ENCODE measurements at places on chromosomes 12 and 14.

- DNase-seq = peak; percentile 78
Observed at GRCh38 chr12:46269429-46270241, 792 bp upstream of the SLC38A1 start.

DNA sequence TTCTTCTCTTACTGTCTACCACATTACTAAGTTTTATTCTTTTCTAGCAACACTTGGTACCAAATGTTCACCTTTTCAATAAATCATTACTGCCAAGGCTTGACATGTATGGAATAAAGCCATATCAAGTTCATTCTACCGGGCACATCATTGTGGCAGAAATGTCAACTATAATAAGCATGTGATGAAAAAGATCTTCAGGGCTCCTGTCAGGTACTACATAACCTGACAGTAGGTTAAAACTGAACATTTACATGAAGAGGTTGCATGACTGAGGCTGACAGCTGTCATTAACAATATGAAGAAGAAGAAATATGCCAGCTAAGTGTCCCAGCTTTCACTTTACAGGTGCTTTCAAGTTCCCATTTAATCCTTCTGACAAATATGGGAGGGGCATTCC lies 178.9 kb downstream of the KCNH5 start:
- no peak for DNase-seq

DNA sequence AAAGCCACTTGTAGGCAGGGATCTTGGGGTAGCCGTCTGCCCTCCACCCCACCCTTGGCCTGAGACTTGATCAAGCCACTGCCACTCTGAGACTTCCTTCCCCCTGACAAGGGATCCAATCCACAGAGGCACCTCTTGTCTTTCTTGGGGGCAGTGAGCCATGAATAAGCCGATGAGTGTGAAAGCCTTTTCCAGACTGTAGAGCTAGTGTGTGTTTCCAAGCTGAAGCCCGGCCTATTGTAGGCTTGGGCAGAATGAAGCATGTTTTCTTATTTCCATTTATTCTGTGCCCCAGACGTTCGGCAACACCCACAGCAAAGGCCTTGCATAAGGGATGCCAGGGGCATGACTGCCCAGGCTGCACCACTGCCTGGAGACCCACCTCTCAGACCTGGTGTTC lies 991.6 kb downstream of the BCL11B start:
- DNase-seq = no peak

DNA sequence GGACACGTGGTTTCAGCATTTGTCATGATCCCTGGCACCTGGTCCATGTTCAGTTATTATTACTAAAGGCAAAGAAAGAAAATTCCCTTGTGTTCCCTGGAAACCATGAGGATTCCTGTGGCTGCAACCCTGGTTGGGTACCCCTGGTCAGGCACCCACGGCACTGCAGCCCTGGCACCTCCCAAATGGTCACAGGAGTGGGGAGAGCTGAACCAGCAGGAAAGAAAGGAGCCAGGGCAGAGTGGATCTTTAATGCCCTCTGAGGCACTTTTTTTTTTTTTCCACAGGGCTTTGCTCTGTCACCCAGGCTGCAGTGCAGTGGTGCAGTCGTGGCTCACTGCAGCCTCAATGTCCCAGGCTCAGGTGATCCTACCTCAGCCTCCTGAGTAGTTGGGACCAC lies 17.5 kb downstream of the CINP start:
- no peak for DNase-seq

DNA sequence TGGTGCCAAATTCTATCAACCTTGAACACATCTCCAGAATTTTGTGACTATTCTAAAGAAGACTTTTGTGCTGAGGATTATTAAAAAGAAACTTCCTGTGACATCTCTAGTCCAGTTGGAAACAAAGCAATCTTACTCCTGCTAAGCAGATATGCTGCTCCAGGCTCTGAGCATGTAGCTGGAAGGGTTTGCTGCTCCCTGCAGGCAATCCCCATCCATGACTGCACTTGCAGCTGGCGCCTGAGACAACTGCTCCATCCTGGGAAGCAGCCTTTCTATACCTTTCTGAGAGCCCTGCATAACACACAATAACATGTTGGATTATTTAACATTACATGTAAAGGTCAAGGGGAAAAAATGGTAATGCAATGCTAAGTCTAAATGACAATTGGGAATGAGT lies 105.1 kb downstream of the NDUFA12 start:
- no peak for DNase-seq

GRCh38 chr14:94383777-94384176 lies 4.6 kb downstream of the SERPINA1 start:
- no peak for DNase-seq

- DNase-seq = no peak
Observed at GRCh38 chr14:86712176-86712575, 1182.2 kb downstream of the FLRT2 start.

GRCh38 chr12:10305411-10305810 lies 2.3 kb upstream of the KLRD1 start:
- no peak for DNase-seq

DNA sequence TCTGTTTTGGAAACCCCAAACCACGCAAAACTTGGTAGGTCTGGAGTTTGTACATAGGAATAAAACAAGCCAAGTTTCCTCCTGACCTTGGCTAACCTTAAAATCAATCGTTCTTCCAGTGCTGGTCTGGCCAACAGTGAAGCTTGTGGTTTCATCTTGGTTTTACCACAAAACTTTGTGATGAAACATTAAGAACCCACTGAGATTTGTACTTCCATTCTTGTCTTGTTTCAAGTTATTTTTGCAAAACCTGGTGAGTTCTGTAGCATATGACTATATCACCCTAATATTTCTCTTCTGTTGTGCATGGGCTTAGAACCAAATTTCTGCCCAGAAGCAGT lies 26.4 kb downstream of the SIX1 start:
- no peak for DNase-seq

GRCh38 chr14:28762303-28762954 lies 4.2 kb upstream of the FOXG1 start:
- DNase-seq = no peak

DNA sequence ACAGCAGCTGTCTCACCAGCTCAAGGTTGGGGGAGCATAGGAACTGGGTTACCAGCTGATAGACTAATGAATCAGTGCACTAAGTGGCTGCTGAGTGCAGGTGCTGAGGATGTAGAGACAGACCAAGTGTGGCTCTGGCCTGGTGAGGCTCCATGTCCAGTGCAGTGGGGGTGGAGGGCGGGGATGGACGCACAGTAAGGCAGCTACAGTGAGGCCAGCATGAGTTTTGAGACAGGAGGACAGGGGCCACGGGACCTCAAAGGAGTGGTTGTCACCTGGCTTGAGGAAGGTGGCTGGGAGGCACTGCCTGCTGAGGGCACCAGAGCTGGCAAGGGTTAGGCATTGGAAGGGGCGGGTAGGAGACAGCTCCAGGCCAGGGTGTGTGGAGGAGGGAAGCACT lies 37.0 kb downstream of the SYNE3 start:
- no peak for DNase-seq

DNA sequence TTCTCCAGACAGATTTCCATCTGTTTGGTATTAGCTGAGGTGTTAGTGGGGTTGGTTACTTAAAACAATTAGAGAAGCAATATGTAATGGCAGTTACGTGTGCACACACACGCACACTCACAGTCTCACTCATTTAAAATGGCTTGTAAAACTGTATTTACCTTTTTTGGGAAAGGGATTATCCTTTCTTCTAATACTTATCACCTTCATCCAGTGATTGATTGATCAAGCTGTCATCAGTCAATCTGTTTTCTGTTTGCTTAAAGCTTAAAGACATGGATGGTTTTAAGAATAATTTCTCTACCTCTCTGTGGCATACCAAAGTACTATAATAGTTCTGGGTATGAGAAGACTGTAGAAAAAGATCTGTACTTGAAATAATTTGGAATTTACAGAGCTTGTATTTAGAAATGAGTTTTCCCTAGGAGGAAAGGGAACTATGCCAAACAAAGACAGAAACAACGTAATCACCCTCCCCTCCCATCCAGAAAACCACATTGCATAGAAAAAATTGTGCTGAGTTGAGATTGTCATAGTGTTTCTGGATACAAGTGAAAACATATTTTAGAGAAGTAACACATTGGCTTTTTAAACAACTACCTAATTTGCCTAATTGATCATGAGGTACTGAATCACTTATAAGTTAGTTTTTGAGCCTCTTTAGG lies 455.8 kb downstream of the PCNX1 start:
- DNase-seq = no peak

GRCh38 chr12:27673101-27673718 lies 23.0 kb upstream of the REP15 start:
- DNase-seq = no peak

DNA sequence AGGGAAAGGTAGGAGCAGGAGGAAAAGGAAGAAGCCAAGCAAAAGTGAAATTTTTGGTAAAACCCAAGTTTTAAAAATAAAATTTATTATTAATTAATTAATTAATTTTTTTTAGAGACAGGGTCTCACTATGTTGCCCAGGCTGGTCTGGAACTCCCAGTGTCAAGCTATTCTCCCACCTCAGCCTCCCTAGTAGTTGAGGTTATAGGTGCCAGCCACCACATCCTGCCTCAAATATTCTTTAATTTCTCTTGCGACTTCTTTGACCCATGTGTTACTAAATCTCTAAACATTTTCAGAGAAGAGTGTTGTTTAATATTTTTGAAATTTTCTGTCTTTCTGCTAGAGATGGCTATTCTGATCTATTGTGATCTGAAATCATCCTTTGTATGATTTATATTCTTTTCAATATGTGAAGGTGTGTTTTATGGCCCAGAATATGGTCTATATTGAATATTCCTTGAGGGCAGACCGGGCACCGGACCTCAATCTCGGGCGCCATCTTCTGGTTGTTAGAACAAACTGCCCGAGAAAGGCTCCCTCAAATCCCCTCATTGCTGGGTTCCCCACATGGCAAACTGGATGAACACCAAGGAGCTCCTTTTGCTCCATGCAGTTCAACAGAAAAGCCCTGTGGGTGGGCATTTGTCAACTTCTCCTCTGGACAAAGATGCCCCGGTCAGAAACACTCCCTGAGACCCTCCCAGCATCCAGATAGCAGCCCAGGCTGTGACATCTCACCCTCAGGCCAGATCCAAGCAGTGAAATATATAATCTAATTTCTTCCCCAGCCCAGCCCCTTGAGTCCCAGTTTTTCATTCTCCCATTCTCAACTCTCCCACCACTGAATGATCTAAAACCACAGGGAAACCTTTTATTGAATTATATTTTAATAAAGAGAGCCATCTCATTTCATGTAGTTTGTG lies 110.5 kb downstream of the ASCL4 start:
- peak; percentile 61 for DNase-seq

GRCh38 chr12:132413931-132414588 lies 75.9 kb upstream of the FBRSL1 start:
- peak; percentile 40 for DNase-seq

DNA sequence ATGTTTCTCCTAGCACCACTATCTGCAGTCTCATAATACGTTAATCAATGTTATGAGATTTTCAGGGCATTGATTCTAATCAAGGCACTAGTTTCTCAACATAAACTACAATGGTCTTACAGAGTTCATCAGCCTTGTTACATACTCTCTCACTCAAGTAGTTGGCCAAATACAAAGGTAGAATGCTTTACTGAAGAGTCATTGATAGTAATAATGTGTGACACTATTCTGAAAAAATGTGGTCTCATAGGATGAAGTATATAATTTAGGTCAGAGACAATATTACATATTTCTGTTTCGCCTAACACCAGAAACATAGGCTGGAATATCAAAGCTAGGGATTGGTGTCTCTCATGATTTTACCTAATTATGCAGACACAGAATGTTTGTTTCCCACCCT lies 35.2 kb upstream of the MDGA2 start:
- DNase-seq = no peak

DNA sequence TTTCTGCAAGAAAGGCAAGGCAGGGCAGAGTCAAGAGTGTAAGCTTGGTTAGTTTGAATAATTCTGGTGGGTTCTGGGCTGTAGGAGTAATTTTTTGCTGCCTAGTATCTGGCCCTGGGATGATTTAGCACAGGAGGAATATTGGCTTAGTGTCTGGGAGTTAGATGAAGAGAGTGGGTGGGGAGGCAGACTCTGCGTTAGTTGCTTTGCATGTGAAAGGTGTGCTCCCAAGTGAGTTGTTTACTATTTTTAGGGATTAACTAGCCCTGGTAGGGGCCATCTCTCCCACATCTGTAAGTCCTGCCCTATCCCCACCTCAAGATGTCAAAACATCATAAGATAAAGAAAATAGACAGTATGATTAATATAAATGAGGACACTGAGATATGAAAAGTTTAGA lies 249.7 kb downstream of the LRIG3 start:
- no peak for DNase-seq

DNA sequence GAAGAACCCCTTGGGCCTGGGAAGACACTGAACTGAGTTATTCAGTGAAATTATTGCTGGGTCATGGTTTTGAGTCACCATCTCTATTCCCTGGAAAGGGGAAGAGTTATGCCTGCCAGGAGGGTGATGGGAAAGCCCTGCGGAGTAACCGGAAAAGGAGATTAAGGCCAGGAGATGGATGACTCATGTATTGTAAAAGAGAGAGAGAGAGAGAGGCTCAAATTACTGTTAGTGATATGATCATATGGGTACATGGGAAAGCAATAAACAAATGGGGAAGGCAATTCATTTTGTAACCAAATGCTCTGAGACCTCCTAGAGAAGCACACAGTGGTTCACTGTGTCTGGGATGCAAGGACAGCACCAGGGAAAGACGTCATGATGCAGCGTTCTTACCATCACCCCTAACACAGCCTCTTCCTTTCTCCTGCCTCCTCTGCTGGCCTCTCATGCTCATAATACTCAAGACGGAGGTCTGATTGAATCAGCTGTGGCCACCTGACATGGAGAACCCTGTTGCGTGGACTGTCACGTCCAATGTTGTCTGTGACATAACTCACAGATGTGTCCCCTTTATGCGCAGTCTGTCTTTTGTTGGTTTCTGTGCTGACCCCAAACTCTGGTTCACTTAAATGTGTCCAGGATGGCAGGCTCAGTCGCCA lies 243.7 kb downstream of the TMEM132D start:
- DNase-seq = no peak

DNA sequence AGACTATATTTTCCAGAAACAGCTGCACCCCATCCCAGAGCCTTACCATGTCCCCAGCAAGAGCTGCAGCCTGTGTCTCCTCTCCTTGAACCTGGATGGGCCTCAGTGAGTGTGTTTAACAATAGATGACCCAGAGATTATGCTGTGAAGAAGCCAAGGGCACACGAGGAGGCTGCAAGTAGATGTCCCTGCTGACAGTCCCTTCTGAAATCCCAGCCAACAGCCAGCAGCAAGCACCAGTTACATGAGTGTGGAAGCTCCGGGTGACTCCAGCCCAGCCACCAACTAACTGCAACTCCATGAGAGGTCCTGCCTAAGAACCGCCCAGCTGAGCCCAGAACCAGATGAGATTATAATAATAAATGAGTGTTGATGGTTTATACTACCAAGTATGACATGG lies 191.7 kb downstream of the BCL11B start:
- DNase-seq = no peak

GRCh38 chr14:60346706-60347105 lies 97.7 kb downstream of the PPM1A start:
- DNase-seq = no peak

GRCh38 chr12:88764781-88765480 lies 184.7 kb upstream of the KITLG start:
- no peak for DNase-seq

GRCh38 chr12:58554522-58555157 lies 365.7 kb downstream of the LRIG3 start:
- DNase-seq = no peak

- no peak for DNase-seq
Observed at GRCh38 chr14:103550451-103551337, 11.8 kb downstream of the BAG5 start.

- DNase-seq = no peak
Observed at GRCh38 chr14:60926002-60926401, 54.9 kb downstream of the TRMT5 start.

GRCh38 chr14:83247924-83248639 lies 1714.4 kb upstream of the SEL1L start:
- DNase-seq = no peak
